ENCODE measurements at places on chromosomes 13 and 19.

DNA sequence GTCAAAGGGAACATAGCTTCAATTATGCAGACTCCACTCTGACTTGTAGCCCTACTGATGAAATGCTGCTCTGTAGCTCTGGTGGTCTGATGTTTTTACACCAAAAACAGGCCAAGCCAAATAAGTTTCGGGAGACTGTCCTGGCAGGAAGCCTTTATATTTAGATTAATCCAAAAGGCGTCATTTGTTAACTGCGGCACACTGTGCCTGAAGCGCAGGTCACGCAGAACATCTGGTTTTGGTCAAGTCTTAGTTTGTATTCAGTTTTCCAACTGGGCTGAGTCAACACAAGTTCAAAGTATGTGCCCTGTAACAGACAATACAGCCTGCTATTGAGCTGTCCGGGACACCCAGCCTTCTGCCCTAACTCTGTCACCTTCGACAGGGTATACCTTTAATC is 154.6 kb upstream of the IPO5 start:
- DNase-seq = no peak

DNA sequence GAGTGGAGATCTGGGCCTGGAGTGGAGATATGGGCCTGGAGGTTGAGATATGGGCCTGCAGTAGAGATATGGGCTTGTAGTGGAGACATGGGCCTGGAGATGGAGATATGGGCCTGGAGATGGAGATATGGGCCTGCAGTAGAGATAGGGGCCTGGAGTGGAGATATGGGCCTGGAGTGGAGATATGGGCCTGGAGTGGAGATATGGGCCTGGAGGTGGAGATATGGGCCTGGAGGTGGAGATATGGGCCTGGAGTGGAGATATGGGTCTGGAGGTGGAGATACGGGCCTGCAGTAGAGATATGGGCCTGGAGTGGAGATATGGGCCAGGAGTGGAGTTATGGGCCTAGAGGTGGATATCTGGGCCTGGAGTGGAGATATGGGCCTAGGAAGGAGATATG is 402 bp downstream of the KIR2DL3 start:
- no peak for DNase-seq

DNA sequence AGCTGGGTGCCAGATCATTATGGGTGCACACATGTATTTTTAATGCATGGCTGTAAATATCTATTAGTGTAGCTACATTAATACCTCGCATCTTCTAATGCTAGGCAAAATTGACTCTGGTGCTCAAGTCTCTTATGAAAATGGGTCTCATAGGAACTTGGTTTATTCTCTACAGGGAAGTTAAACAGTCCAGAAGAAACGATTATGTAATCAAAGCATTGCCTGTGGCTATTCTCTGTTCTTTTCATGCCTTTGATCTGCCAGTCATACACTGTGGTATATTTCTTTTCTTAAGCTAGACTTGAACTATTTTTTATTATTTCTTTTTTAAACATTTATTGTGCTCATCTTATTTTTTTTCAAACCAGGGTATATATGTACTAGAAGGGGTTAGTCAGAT is 1015.0 kb downstream of the SLITRK1 start:
- DNase-seq = no peak

DNA sequence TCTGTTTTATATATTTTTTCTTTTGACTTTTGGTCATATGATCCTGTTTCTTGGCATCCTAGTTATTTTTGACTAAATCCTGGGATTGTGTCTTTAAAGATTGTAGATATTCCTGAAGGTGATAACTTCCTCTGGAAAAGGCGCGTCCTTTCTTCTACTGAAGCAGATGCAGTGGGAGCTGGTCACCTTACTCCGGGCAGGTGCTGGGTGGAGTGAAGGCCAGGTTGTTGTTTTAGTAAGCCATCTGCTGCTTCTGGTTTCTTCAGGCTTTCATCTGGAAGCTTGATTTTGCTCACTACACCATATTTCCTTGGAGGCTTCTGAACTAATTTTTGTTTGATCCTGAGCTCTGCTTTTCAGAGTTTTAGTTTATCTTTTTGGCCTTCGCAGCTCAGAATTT is 21.5 kb downstream of the URI1 start:
- DNase-seq = no peak

- DNase-seq = no peak
Observed at GRCh38 chr13:32205431-32206096, 109.6 kb downstream of the ZAR1L start.

- DNase-seq = no peak
Observed at GRCh38 chr19:12346896-12347295, 13.5 kb upstream of the ZNF563 start.

- no peak for DNase-seq
Observed at GRCh38 chr19:14181906-14182305, 24.1 kb downstream of the ADGRL1 start.

GRCh38 chr19:50292216-50292827 is 36.9 kb downstream of the KCNC3 start:
- no peak for DNase-seq

GRCh38 chr13:75628801-75629200 is 7.3 kb upstream of the LMO7 start:
- DNase-seq = no peak

DNA sequence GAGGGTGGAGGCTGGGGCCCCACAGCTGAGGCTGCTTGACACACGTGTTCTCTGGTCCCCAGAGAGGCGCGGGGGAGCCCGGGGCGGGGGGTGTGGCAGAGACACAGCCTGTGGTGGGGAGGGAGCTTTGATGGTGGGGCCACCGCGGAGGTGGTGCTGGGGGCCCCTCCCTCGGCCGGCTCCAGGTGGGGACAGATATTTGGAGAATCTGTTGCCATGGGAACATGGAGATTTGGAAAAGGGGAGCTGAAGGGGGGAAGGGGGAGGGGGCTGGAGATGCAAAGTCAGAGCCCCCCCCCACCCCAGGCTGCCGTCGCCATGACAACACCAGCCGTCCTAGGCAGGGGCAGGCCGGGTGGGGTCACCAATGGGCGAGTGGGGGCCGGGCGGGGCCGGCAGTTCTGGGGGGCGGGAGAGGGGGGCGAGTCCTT is 1.2 kb downstream of the PRKCG start:
- no peak for DNase-seq

DNA sequence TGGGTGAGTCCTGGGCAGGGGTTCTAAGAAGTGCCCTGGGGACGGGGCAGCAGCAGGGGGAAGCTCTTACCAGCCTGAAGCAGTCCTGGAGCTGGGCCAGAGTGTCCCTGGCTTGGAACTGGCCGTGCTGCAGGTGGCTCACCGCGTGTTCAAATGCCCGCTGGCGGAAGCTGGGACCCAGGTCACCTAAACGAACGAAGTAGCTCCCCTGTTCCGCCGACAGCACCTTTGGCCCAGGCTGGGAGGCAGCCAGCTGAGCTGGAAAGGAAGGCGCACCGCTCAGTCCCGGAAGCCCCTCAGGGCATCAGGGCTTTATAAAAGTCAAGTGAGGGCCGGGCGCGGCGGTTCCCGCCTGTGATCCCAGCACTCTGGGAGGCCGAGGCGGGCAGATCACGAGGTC is 9.6 kb downstream of the PLIN4 start:
- DNase-seq = no peak

DNA sequence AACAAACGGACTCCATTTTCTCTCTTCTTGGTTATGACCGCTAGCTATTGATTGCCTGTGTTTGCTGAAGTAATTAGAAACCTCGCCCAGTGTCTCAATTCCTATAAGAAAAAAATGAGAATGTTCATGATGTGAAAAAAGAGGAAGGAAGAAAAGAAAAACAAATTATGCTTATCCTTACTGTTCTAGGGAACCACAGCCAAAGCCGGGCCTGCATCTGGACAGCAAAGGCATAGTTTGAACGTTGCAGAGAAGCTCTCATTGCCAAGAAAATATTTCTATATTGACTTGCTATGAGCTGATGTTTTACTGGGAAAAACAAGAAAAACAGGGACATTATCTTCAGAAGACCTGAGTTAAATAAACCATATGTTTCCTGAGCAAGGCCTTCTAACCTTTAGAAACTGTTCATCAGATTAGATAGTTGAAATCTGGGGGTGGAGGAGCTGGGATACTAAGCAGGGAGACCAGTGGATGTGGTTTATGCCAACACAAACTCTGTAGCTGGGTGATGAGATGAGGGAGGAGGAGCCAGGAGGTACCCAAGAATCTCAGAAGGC is 55.0 kb downstream of the EFNB2 start:
- DNase-seq = no peak

DNA sequence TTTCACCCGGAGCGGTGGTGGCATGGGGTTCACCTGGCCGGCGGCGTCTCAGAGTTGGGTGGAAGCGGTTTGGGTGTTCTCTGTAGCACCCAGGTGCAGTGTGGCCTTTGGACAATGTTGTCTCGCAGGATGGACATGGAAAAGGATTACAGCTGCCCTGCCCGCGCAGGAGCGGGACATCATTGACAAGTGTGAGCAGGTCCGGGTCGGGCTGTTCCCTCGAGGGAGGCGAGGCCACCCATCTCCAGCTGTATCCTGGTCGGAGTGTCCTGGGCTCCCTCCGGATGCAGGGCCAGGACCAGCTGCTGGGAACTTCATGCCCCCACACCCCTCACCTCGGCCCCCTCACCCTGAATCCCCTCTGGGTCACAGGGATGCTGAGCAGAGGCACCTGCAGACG is 7.8 kb upstream of the ZNF14 start:
- no peak for DNase-seq

DNA sequence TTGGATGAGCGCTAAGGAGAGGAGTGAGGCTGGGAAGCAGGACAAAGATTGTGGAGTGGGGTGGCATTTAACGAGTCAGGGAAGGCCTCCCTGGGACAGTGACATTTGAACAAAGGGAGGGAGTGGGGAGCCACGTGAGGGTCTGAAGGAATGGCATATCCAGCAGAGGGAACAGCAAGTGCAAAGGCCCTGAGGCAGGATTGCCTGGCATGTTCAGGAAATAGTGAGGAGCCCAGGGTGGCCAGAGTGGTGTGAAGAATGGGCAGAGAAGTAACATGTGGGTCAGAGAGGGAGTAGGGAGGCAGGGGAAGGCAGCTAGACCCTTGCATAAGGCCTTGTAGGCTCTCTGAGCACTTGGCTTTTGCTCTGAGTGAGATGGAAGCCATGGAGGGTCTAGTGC is 14.9 kb upstream of the PVR start:
- no peak for DNase-seq

- DNase-seq = no peak
Observed at GRCh38 chr13:22629374-22629773, 551.4 kb upstream of the SGCG start.

DNA sequence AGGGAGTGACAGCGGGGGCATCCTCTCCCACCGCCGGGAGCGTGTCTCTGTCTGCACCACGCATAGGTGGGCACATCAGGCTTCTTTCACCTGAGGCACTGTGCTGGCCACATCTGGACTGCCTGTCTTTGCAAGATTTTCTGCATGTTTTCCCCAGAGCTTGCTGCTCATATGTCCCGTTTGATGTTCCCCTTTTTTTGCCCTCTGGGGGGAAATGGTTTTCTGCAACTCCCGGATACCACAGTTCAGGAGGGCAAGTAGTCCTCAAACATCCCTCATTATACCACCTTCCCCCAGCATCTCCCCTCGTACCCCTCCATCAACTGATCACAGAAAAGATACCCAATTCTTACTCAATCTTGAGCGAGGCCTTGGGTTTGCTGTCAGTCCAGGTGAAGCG is 168.0 kb downstream of the PAN3 start:
- DNase-seq = no peak

- no peak for DNase-seq
Observed at GRCh38 chr19:11722414-11722813, 16.3 kb downstream of the ZNF823 start.

- no peak for DNase-seq
Observed at GRCh38 chr13:94858856-94859255, 146.5 kb upstream of the SOX21 start.

- no peak for DNase-seq
Observed at GRCh38 chr13:110506859-110507566, 54.5 kb downstream of the RAB20 start.

DNA sequence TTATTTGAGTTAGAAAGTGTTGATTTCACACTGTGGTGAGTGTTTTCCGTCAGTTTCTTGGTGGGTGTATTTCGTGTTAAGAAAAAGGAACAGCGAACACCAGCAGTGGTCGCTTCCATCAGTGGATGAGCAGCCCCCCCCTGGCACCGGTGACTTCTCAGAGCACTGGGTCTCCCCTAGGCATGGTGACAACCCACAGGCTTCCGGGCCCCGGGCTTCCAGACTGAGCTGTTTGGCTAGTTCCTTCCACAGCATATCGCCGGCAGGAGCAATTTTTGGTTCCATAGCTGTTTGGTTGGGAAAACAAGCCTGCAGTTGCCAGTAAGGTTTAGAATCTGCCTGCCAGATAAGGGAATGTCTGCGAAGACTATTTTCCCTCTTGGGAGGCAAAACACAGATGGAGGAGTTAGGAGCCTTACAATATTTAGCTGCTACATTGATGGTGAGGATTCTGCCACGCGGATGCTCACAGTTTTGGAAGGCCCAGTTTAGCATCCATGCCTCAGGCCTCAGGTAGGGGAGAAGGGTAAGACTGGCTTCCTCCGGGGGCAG is 18.7 kb upstream of the ZNF536 start:
- DNase-seq = no peak

GRCh38 chr13:88932950-88933349 is 1261.8 kb downstream of the SLITRK5 start:
- DNase-seq = no peak

- no peak for DNase-seq
Observed at GRCh38 chr13:32044446-32044845, 12.9 kb downstream of the FRY start.

DNA sequence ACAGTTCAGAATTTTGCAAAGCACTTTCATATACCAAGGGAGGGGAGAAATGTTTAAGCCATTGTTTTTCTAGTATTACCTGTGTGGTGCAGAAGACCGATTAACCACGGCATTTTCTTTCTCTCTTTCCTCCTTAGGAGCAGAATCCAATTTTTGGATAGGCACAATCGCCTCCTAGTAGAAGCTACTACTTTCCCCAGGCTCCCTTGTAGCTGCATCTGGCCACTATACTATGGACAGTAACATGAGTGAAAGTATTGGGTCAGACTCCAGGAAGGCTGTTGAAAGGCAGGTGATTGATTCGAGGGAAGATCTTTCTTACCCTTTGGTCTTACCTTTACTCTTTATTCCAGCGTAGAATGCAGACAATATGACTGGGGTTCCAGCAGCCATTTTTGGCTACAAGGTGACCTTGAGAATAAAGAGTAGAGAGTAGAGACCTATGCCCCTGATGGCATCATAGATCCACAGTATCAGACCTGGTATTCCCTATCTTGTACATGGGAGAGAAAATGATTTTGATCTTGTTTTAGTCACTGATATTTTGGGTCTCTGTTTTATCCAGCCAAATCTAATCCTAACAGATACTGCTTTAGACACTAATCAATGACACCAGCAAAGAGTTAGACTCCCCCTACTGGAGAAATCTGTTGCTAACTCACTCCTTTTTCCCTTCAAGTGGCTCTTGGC is 77.0 kb downstream of the LRRC63 start:
- DNase-seq = no peak

Measured in stimulated activated CD4-positive, alpha-beta T cell treated with anti-CD3 and anti-CD28 coated beads, Interleukin-4, amount 100 ng/mL, for 48 hours (primary cell).